ENCODE measurements at places on chromosomes 6 and 20.

GRCh38 chr20:53870426-53871315 lies 199.7 kb downstream of the BCAS1 start:
- no peak for DNase-seq

- DNase-seq, result no peak
These were observed 61.7 kb downstream of the ESF1 start for GRCh38 chr20:13723011-13723410.

DNA sequence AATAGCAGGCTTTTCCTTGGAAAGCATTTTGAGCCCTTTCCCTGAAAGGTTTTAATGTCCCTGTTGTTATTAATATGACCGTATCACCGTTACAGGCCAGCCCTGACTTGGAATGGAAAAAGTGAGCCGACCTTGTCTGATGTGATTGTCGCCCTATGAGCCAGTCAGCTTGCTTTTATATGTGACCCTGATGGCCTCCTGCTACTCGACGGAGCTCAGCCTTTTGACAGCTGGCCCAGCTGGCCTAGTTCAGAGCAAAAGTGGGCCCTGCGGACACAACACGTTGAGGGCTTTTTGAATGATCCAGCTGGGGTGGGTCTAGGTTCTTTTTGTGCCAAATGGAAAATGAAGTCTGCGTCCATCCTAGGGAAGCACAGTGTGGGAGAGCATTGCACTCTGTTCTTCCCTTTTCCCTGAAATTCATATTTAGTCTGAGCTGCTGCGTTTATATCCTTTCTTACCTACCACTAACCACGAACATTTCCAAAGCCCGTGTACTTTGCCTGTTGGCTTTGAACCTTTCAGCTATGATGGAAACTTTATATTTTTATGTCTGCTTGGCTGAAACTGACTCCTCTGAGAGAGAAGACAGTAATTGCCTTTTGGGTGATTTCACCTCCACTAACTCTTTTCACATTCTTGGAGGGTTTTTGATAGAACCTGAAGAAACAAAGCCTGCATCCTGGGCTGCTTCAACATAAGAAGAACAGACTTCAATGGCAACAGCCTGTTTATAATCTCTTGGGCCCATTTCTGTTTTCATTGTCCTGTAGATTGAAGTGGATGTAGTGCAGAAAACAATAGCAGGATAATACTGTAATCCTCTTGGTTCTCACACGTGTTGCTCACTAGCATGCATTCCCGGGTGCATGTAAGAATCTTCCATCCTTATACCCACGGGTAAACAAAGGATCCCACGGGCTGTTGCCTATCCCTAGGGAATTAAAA lies 121.8 kb upstream of the HDGFL1 start:
- DNase-seq, result no peak

- no peak for DNase-seq
These were observed 100.8 kb downstream of the DLL1 start for GRCh38 chr6:170190046-170190445.

DNA sequence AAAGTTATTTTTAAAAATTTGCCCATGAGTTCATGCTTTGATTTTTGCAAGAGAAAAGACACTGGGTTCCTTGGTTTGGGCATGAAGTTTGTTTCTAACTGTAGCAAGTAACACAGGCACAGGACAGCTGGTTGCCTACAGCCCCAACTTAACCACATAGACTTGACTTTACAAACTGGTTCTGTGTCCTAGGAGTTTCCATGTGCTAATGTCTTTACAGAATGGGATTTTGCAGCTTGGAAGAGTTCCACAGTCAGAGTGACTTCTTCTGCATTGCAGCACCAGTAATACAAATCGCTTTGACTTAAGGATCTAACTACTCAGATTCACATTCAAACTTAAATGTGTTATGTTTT lies 44.3 kb downstream of the OR2B2 start:
- peak; percentile 26 for DNase-seq

DNA sequence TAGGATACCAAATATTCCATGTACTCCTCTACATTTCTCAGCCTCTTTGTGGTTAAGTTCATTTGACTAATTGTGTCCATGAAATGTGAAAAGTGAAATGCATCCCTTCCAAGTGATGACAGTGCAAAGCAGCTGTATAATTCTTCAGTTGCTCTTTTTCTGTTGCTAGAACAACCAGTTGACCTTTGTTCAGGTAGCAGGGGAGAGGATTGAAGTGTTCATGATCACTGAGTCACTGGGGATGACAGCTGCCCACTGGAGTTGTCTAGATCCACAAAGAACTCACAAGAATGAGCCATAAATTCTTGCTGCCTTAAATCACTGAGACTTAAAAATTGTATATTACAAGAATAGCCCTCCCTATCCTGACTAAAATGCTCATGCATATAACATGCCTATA lies 254.6 kb downstream of the EPHA7 start:
- no peak for DNase-seq

DNA sequence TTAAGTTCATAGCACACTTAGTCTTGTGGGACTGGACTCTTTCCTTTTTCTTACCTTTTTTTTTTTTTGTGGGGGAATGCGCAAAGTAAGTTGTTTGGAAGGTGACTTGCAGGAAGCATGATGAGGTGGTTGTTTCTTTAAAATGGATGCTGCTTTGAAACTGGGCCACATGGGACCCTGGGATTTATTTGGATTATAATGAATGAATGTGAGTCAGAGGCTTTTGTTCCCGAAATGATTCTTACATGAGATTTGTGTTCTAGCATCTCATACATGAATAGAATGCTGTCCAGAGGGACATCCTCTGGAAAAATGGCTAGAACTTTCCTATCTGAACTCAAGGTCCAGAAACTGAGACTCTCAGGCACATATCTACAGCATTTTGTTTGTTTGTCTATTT lies 236.6 kb upstream of the RNF24 start:
- DNase-seq, result no peak

DNA sequence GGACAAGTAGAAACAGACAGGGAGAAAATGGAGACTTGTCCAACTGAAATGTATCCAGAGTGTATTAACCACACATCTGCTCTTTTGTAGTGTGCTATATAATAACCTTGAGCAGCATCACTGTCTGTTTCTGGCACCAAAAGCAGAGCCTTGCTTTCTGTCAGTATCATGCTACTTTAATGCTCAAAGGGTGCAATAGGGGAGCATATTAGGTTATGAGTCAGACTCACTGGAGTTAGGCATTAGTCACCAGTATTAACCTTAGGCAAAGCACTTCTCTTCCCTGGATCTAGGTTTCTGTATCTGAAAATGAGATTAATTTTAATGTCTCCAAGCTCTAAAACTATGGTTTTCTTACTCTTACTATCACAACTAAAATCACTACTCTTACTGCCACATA lies 280.1 kb downstream of the TFAP2B start:
- DNase-seq, result no peak

GRCh38 chr20:25024171-25024570 lies 31.6 kb upstream of the APMAP start:
- no peak for DNase-seq

DNA sequence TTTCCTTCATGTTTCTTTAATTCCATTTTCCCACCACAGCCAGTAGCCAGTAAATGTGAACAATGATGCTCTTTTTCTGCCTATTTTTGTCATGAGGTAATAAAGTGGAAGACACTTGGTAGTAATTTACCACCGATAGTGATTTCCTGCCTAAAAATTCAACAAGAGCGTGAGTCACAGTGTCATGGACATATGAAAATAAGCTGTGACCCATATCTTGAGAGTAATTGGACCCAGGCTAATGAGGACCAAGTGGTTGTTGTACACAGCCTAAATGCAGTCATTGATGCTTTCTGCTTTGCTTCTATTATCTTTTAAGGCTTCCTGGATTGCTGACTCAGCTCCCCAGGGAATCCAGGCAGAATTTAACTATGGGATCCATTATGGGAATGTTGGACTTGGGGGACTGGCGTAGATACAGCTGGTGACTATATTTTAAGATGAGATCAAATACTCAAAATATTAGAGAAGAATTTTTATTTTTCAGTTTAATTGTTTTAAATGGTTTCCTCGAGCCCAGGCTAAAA lies 265.9 kb upstream of the FERMT1 start:
- no peak for DNase-seq

GRCh38 chr20:991850-992249 lies 10.3 kb downstream of the RSPO4 start:
- no peak for DNase-seq

DNA sequence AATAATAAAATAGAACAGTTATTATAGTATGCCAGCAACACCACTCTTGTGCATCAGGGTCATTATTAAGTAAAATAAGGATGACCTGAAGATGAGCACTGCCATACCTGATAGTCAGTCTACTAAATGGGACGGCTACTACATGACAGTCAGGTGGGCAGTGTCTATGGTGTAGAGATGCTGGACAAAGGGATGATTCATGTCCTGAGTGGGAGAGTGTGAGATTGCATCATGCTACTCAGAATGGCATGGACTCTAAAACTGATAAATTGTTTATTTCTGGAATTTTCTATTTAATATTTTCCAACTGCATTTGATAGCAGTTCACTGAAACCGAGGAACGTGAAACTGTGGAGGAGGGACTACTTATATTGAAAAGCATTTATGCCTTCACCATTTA lies 38.8 kb downstream of the SNX9 start:
- no peak for DNase-seq

DNA sequence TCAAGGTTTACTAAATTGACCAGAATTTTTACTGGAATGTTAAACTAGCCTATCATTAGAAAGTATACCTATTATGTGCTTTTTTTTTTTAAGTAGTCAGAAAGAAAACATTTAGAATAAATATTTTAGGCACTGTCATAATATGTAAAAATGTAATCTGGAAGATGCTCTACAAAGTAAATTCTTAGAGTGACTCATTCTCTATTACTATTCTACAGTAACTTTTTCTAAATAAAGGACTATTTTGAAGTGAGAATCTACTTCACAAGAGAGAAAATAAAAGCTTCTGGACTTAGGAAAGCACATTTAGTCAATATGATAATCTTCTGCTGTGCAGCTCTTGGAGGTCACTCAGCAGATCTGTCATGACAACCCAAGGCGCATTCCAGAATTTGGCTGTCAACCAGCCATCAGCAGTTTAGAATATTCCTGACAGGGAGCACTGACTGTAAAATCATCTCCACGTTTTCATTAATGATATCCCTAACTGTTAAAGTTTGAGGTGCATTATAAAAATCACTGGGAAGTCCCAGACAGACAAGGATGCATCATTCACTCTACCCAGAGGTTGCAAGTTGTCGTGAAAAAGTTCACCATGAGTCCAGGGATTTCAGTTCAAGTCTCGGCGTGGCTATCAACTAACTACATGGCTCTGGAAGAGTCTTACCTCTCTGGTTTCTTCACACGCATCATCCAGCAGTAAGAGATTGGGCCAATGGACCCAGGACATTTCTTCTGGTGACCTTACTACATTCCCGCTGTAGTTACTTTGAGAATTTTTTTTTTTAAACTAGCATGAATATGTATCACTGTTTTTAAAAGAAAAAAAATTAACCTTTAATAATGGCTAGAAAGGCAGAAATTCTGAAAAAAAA lies 374.9 kb downstream of the GJA1 start:
- no peak for DNase-seq

- no peak for DNase-seq
These were observed 324.6 kb upstream of the PLCB4 start for GRCh38 chr20:8744228-8744844.

DNA sequence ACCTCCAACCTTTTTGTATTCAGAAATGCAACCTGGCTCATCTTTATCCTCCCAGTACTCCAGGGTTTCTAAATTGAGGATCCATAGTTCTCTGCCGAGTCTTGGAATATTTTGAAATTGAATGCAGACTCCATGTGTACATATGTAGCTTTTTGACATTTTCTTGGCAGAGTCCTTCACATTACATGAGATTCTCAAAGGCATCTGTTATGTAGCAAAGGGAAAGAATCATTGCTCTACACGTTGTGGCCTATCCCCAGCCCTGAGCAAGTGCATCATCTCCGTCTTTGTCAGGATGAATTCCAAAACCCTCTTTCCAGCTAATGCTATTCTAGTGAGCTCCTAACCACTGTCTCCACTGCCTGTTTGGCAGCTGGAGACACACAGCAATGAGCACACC lies 742.9 kb downstream of the DHX35 start:
- no peak for DNase-seq

GRCh38 chr6:128339635-128340450 lies 180.6 kb downstream of the PTPRK start:
- no peak for DNase-seq

- DNase-seq, result no peak
These were observed 162.0 kb upstream of the DTNBP1 start for GRCh38 chr6:15824811-15825210.

DNA sequence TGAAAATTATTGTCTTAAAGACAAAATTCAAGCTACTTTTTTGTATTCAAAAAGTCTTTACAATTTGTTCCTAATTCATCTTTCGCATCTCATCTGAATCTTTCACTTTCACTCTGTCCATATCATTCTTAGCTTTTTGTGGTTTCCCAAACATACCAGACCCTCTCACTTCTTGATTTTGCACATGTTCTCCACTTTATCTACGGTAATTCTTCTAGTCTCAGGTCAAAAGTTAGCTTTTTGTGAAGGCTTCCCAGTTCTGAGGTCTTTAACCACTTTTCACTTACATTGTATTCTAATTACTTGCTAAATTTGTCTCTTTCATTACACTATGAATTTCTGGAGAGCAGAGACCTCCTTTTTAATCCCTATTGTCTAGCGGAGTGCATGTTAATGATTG lies 34.6 kb upstream of the EPHA7 start:
- DNase-seq, result no peak

DNA sequence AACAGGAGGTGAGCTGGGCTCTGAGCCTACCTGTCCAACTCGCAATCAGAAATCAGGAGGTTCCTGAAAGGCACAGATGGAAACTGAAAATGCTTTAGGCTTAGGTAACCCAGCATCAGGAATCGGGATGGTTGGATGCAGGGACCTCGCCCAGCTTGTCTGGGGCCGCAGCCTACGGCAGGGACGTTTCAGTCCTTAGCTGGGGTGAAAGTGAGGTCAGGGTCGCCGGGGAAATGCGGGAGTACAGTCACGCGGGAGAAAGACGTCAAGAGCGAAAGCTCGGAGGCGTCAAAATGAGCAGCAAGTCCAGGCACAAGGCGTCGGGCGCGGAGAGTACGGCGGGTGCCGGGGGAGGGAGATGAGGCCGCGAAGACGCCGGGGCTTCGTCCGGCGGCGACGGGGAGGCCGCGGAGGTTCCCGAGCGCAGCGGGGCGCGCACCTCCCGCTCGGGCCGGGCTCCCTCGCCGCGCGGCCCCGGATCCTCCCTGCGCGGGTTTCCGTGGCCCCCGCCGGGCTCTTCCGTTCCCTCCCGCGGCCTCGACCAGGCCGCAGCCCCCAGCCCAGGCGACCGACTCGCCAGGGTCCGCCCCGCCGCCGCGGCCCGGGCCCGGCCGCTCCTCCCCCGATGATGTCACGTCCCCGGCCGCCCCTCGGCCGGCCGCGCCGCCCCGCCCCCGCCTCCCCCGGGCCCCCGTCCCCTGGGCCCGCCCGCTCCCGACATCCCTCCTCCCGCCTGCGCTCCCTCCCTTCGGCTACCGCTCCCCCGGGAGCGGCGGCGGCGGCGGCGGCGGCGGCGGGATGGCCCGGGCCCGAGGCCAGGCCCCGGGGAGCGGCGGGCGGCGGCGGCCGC lies at the start of gene EBF4:
Gene EBF4 (plus strand): TSS at position 745 of the 850 bp plus-strand sequence. CDS start 866 bp downstream, outside the sequence.
- peak; percentile 40 for DNase-seq

DNA sequence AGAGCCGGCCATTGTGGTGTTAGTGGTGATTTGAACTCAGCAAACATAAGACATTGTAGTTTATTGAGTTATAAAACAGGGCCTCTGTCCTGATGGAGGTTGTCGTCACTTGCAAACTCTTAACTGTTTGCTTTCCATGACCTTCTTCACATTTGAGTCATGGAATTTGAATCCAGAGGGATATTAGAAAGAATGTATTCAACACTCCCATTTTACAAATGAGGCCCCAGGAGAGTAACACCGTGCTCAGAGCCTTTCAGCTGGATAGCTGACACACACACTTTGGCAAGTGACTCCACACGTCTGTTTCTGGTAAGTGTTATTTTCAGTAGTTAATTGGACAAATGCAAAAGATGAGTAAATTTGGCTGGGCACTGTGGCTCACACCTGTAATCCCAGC lies 72.4 kb upstream of the XRN2 start:
- no peak for DNase-seq
